ENCODE measurements at places on chromosomes 1 and 21.

GRCh38 chr21:36589352-36589971 lies 109.5 kb upstream of the SIM2 start:
- no peak for DNase-seq

- DNase-seq, result no peak
Measured at GRCh38 chr1:33957854-33958253, 94.0 kb downstream of the HMGB4 start.

DNA sequence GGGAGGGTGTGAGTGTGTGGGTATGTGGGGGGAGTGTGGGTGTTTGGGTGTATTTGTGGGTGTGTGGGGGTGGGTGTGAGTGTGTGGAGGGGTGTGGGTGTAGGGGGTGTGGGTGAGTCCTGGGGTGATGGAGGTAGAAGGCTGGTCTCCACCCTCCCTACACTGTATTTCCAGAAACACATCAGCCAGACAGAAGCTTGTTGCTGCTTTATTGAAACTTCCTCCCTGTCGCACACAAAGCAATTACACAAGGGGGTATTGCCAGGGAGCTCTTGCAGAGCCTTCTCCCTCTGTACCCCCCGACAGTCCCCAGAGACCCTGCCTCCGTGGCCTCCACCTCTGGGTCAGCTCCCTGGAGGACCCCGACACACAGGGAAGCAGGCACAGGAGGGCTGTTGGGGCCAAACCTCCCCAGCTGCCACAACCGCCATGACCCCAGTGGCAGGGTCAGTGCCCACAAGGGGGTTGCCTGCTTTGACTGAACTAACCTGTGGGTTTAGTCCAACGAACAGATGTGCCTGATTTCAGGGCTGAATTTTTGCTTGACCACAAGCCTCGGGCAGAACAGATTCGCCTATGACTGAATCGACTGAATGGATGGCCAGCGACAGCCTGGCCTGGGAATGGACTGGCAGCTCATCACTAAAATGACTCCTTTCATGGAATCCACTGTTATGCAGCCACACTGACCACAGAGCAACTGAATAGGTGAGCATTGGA lies 9.1 kb upstream of the MATN1 start:
- no peak for DNase-seq

DNA sequence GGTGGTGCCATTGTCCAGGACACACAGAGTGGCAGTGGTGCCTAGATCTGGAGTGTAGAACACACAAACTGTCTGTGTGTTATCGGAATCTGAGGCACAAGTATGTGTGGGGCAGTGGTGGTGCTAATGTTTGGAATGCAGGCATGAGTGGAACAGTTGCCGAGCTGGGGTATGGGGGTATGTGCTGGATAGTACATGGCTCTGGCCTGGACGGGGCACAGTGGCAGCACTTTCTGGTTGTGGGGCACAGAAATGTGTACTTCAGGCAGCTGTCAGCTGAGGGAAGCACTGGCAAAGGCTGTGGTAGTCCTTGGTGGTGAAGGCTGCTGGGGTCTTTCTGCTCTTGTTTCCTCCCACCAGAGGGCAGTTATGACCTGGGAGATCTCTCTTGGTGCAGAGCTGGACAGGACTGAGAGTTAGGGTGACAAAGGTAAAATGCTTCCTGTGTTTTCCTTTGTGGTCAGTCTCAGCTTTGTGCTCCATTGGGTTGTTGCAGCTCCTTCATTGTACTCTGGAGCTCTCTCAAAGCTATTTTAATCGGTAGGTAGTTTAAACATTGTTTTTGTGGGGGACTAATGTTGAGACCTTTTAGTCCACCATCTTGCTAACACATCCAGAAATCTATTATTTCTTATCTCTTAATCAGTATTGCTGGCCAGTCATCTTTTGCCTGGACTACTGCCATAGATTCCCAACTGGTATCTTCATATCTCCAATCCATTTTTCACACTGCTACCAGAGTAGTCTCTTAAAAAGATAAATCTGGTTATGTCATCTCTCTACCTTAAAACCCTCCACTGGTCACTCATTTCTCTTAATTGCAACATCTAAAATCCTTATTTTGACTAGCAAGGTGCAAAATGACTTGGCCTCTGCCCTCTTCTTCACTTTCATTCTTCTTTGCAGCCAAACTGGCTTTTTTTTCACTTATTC lies 83.9 kb upstream of the NBPF4 start:
- DNase-seq, result no peak

- DNase-seq, result no peak
Measured at GRCh38 chr1:42043182-42043581, 110.0 kb upstream of the GUCA2B start.

DNA sequence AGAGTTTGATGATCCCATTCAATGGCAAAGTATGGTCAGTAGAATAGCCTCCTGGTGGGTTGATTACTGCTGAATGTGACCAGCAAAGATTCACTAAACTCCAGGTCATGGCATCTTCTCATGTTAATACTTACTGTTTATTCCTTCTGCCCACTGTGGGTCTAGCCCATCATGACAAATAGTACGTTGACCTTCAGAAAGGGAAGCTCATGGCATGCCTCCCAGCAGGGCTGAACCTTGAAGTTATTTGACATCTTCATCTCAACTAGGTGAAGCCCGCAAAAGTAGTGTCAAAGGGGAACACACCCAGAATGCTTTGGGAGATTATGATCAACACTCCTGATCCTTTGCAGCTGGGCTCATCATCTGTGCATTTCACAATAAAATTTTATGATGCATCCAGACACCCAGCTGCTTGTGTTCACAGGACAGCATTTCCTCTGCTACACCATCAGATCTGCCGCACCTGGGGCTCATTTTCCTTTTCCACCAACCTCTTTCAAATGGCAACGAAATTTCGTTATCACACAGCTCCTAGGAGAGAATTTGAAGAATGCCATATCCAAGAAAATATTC lies 49.6 kb downstream of the HLX start:
- DNase-seq, result no peak

DNA sequence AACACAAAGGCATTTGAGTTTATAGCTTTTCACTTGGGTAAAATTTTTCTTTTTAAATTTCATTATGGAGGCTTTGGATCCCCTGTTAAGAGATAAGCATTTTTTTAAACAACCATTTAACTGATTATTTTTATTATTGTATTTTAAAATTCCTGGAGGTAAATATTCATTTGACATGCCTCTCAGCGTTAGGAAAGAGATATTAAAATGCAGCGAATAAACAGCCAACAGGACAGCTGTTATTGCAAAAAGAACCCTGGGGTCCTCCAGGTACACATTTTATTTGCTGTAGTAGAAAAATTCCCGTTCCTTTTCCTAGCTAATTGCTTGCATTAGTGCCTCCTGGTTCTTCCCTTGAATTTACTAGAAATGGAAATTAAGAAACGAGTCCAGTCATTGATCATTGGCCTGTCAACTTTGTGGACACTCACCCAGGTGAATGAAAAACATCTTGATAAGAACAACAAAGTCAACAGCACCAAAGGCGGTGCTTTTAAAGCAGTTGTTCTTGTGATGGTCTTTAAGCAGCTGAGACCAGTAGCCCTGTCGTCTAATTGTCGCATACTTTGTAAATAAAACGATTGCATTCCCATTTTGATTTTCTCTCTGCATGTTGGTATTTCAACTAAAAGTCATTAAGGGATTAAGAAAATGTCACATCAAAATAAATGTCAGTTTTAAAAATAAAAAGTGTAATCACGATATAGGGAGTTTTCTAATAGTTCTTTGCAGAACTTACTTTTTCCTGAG lies 282.4 kb downstream of the GRIK1 start:
- DNase-seq, result no peak

GRCh38 chr1:33147997-33148314 lies 33.9 kb downstream of the TRIM62 start:
- DNase-seq, result no peak

DNA sequence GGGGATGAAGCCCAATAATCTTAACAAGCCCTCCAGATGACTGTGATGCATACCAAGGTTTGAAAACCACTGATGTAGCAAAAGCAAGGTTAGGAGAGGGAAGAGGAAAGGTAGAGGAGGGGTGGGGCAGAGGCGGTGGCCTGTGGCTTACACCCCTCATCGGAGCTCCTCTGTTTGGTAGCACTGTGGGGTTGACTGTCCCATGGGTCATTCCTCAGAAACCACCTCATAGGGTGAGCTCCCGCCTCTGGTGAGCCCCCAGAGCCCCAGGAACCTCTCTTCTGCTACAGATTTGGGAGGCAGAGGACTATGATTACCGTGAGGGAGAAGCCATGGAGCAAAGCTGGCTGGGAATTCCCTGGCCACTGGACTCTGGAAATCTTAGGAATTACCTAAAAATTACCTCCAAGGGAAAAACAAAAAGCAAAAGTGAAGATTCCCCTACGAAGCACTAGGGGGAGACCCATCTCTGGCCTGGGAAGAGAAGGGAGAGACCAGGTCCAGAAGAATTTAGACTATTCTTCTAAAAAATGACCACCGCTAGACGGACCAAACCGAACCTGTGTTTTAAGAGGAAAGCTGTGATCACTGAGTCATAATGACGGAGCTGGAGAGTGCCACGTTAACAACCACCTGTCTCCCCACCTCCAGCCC lies 1.5 kb upstream of the RASSF5 start:
- no peak for DNase-seq

DNA sequence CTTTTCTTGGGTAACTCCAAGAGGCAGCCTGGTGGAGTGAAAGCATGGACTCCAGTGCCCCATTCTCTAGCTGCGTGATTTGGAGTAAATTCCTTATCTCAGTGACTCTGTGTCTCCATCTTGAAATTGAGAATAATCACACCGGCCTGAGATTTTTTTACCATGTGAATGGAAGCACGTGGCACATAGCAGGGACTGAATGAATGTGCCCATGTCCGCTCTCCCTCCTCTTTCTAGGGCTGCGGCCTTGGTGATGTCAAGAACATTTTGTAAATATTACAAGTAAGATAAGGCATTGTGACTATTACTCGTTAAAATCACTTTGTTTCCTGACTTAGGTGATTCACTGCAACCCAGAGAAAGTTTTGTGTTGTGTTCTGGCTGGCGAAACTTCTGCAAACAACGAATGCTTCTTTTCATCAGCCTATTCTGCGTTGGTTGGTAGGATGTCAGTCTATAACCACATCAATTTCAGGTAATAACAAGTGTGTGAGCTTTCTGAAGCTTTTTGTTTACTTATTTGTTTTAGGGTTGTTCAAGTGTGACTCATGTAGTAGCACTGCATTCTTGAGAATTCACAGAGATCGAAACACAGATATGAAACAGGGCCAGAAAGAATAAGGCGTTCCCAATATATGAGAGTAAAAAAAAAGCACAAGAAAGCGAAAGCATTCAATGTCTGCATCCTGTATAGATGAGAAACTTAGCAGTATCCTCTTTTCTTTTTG lies 135.7 kb upstream of the SLC45A1 start:
- no peak for DNase-seq

DNA sequence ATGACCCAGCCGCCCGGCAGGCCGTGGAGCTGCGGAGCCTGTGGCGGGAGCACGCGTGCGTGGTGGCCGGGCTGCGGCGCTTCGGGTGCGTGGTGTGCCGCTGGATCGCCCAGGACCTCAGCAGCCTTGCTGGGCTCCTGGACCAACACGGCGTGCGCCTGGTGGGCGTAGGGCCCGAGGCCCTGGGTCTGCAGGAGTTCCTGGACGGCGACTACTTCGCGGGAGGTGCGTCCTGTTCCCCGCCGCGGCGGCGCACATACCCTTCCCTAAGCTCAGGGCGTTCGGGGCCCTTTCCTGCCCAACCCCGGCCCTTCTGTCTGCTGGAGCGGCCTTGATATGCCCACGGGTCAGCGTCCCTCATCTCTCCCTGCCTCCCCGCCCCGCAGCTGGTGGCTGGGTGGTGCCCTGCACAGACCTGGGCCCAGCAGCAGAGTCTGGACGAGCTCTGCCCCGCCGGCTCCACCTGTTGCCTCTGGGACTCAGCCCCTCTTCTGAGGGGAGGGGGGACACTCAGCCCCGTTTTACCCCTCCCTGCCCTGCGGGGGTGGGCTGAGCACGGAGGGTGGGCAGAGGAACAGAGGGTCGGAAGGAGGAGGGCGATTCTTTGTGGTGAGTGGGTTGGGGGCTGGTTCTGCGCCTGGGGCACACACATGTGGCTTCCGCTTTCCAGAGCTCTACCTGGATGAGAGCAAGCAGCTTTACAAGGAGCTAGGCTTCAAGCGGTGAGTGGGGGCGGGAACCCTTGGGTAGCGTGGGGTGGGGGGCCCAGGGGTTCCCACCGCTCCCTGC lies 688 bp downstream of the PRXL2B start:
- DNase-seq, result no peak

- no peak for DNase-seq
Measured at GRCh38 chr1:40421431-40422384, 28.6 kb upstream of the ZFP69B start.

GRCh38 chr21:38956521-38956855 lies 150.8 kb downstream of the ETS2 start:
- no peak for DNase-seq

- no peak for DNase-seq
Measured at GRCh38 chr1:44543786-44544185, 130.5 kb downstream of the TMEM53 start.

DNA sequence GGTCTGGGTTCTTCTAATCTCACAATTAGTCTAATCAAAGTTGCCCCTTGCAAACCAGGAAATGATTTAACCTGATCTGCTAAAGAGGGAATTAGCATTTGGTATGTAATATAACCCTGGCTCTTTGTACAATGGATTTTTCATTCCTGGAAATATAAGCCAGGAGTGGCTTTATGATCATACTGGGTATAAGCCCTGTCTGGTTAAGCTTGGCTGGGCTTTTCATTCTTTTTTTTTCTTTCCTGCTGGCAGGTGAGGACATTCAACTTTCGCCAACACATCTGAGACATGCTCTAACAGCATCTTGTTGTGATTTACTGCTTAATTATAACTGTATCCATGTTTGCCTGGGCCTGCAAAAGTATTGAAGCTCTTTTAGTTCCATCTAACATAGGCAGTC lies 20.4 kb upstream of the SDE2 start:
- DNase-seq, result no peak

DNA sequence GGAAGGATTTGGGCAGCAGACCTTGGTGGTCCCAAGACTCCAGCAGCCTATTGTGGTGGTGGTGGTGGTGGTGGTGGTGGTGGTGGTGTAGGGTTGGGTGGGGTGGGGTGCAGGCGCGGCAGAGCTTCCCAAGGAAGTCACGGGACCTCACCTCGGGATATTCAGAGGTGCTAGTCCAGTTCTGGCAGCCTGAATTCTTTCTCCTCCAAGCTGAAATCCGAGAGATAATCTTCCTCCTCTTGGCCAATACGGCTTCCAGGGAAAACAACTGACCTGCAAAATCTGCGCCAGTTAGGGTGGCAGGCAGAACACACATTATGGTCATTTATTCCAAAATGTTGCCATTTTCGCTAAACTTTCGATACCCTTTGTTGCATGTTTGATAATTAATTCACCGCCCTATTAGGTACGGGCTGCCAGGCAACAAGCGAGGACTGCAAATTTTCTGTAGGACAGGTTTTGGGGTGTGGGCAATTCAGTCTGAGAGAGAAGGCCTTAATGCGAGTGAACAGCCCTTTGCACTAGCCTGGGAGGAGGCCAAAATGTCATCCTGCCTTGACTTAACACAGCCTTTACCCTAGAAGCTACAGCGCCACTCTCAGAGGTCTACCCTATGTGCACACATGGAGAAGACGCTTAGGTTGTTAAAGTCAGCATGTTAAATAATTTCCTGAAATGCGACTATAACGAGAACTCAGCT lies 33.2 kb upstream of the BSDC1 start:
- no peak for DNase-seq

All from NCI-H2081 treated with DMSO at 0.1 percent for 48 hours (cell line).